ENCODE measurements at places on chromosomes 5 and 9. TPM values are rescaled to one million over a fixed set of nuclear protein-coding genes. Genes with fewer than 3 reads are reported as not detected.

GRCh38 chr9:137023157-137023556, 4.9 kb downstream of the ABCA2 start:
- DNase-seq: no peak

Gene ABLIM3
- total RNA-seq: 0.21 TPM

Gene CCDC171
- total RNA-seq: 2.5 TPM

Gene CYSRT1
- total RNA-seq: 0.89 TPM

Gene PCDHGB3
- total RNA-seq: 0.09 TPM

Gene CARTPT
- total RNA-seq: not detected
